Stimulated activated CD8-positive, alpha-beta memory T cell treated with anti-CD3 and anti-CD28 coated beads, Interleukin-15, amount 100 ng/mL, for 4 hours (primary cell): ENCODE measurements at places on chromosomes 6 and 20.

DNA sequence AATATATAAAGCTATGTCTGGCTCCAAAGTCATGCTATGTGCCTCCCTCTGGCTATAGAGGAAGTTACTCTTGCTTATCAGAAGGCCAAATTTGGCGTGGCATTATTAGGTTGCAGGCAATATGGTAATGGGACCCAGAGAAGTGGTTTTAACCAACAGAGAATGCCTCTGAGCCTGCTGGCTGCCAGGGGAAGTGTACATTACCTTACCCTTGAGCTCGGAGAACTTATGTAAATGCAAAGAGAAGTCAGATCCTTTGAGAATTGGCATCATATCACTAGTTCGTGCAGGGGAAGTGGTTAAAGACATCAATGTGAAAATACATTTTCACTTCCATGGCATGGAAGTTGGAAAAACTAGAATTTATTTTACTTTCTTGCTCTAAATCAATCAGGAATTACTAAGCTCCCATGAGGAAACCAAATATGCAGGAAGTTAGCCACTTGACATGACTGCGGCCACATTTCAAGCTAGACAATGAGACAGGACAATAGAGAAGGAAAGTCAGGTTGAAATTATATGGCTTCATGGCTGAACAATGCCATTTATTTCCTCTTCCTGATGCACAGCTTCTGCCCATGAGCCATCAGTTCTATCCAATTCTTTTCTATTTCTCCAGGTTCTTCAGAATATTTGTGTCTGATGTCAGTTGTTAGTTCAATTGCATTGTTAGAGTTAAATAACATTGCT lies 134.0 kb upstream of the PHACTR1 start:
- DNase-seq: no peak

DNA sequence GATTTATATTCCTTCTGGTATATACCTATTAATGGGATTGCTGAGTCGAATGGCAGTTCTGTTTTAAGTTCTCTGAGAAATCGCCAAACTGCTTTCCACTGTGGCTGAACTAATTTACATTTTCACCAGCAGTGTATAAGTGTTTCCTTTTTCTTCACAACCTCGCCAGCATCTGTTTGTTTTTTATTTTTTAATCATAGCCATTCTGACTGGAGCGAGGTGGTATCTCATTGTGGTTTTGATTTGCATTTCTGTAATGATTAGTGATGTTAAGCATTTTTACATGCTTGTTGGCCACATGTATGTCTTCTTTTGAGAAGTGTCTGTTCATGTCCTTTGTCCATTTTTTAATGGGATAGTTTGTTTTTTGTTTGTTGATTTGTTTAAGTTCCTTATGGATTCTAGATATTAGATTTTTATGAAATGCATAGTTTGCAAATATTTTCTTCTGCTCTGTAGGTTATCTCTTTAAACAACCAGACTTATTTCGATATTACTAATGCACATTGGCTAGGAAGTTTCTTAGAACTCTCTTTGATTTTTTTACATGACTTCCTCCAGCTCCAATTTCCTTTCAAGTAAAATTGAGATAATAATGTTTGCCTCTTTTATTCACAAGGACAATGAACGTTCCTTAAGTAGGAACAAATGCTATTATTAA lies 12.2 kb upstream of the VNN1 start:
- DNase-seq: no peak

GRCh38 chr20:62032609-62033368 lies 32.9 kb downstream of the TAF4 start:
- DNase-seq: no peak

DNA sequence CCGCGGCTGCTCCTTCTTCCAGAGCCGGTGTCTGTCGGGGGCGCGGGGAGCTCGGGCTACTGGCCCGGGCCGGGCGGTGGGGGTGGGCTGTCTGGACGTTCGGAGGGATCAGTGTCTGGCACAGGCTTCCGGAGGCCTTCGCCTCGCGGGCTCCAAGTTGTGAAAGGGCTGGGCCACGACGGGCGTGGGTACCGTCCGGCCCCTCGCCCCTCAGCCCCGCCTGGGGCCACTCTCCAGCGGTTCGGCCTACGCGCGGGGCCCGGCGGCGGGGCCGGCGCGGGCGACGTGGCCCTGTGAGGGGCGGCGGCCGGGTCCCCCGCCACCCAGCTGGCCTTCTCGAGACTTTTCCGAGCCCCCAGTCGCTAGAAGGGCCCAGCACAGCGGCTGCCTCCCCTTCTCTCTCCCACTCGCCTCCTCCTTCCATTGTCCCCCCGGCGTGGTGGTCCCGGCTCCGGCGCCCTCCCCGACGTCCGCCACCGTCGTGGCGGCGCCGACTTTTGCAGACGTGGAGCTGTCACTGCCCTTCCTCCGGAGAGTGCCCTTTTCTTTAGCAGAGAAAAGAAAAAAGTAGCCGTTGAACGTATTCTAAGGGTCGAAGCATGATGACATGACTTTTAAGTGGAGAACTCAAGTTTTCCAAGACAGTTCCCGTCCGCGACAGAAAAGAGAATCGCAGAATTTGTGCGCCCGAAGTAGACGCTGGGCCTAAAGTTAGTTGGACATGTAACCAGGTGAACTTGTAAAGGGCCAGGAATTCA lies 571 bp downstream of the ITCH start:
- no peak for DNase-seq

DNA sequence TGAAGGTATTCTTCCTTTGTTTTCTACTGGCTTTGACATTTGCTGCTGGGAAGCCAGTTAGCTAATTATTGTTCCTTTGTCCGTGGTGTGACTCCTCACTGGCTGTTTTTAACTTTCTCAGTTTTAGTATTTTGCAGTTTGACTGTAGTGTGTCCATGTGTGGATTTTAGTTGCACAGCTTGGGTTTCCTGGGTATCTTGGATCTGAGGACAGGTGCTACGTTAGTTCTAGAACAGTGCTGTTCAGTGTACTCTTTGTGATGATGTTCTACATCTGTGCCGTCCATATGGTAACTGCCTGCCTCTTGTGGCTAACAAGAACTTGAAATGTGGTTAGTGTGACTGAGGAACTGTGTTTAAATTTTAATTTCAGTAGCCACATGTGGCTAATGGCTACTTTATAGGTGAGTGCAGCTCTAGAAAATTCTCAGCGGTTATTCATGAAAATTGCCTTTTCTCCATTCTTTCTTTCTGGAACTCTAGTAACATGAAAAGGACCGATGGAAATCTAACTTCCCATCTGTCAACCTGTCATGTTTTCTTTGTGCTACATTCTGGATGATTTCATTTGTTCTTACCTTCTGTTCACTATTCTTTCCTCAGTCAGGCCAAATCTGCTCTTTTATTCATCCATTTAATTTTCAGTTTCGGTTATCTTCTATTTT lies 7.4 kb downstream of the SNX9 start:
- no peak for DNase-seq

GRCh38 chr6:138527411-138528088 lies 28.3 kb upstream of the NHSL1 start:
- DNase-seq: no peak
